ENCODE measurements at places on chromosomes 11 and 22. TPM values are rescaled to one million over a fixed set of nuclear protein-coding genes. Genes with fewer than 3 reads are reported as not detected.
A peak's percentile ranks its signal among the peaks of the same experiment; 100 is the strongest.

DNA sequence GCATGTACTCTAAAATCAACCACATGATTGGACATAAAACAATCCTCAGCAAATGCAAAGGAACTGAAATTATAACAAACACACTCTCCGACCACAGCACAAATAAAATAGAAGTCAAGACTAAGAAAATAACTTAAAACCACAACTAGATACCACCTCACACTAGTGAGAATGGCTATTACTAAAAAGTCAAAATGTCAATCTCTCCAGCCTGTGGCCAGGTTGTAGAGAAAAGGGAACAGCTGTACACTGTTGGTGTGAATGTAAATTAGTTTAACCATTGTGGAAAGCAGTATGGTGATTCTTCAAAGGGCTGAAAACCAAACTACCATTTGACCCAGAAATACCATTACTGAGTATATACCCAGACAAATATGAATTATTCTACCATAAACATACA, 1025.7 kb upstream of the TENM4 start:
- no peak for DNase-seq

GRCh38 chr11:62546929-62547625, 471 bp upstream of the AHNAK start:
- no peak for DNase-seq

FGF4 gene
- total RNA-seq = not detected

DNA sequence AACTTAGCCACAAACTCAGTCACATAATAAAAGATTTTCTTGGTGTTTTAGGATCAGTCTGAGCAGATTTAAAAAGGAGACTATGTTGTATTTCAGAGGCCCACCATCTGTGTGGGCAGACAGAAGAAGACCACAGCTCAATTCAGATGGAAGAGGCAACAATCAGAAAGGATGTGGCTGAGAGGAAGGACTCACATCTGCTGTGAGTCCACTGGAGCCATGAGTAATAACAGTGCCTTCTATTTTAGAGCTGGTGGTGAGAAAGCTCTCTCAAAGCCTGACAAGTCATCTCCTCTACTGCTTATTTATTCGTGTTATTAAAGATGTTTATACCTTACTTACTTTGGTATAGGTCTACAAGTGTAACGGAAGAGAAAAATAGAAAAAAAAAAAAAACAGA, 357.2 kb downstream of the OPCML start:
- DNase-seq = no peak

GRCh38 chr22:19644314-19645223, 69.7 kb upstream of the SEPTIN5 start:
- DNase-seq = no peak

DNA sequence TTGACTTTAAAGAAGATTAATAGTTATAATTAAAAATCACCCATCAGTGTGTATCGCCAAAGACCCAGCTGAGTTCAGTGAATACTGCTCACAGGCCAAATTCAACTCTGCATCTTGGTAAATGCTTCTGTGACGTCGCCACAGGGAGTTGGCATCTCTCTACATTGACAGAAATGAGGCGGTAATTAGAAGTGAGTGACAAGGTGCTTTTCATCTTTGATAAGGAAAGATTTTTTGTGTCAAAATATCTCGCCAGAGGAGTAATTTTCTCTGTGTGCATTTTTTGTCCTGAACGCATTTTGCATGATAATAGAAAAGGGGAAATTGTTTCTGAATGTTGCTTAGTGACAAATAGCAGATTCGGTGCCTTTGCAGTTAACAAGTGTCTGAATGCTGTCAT, 345.8 kb downstream of the CNTN5 start:
- no peak for DNase-seq

DNA sequence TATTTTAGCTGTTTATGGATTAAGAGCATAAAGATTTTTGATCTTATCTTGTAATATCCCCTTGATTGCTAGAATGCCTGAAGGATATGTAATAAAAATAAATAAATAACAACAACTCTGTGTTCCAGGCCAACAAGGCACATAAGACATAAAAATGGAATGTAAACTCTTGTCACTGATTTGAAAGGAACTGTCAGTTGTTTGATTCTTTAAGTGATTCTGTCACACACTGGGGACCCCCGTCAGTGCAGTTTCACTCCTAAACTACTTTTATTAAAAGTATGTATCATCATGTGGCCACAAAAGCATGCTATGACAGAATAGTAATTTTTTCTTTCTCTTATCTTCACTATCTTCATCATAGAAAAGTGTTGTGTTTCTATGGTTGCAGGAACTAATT, 572.4 kb downstream of the CNTN5 start:
- DNase-seq = no peak

DNA sequence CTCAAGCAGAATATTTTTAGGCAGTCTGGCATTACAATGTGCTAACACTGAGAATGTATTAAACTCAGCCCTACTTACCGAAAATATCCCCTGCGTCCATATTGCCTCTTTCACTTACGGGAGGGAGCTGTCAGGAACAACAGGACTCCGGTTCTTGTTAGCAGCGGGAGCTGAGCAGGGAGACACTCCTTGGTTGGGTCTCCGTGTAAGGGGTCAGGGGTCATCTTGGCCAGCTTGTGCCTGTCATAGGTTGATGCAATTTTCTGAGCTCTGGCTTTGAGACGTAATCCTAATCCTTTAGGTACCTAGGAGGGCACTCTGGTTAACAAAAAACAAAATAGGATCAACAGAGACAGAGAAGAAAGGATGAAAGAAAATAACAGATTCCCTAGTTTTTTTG, 1477.2 kb downstream of the BRD1 start:
- DNase-seq = no peak

UEVLD gene
- 37.6 TPM for total RNA-seq

CHADL gene
- 1.8 TPM for total RNA-seq

DNA sequence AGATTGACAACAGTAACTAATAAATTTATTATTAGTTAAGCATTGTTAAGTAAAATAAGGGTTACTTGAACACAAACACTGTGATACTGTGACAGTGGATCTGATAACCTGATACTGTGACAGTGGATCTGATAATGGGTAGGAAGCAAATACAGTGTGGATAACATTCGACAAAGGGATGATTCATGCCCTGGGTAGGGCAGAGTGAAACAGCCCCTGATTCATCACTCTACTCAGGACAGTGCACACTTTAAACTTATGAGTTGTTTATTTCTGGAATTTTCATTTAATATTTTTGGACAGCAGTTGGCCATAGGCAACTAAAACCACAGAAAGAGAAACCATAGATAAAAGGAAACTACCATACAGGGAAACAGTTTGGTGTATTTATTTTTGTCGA, 60.8 kb upstream of the CTSC start:
- no peak for DNase-seq

GRCh38 chr11:86749376-86749775, 51.0 kb upstream of the PRSS23 start:
- DNase-seq = no peak

EHF gene
- total RNA-seq = 79.8 TPM

DNA sequence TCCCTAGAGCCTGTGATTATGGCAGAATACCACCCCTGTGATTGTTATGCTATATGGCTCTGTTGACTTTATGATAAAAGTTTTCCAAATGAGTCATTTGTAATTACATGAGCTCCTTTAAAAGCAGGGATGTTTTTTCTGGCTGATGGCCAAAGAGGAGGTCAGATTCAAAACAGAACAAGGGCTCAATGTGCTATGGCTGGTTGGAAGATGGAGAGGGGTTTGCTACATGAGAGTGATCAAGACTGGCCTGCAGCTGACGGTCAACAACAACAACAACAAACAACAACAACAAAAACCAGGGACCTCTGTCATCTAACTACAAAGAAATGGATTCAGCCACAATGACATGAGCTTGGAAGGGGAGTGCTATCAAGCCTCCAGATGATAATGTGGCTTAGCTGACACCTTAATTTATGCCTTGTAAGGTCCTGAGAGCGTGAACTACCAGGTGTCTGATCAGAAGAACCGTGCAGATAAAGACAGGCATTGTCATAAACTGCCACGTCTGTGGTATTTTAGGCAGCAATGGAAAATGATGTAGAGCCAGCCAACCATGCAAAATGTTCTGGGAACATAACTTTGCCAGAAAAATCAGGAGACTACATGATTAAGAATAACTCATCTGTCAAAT, 47.2 kb downstream of the PIWIL3 start:
- peak; percentile 85 for DNase-seq

GRCh38 chr11:30128269-30128932, 102.4 kb upstream of the FSHB start:
- no peak for DNase-seq

- DNase-seq = no peak
Observed at GRCh38 chr11:121634889-121635288, 182.1 kb upstream of the SORL1-AS1 start.

DNA sequence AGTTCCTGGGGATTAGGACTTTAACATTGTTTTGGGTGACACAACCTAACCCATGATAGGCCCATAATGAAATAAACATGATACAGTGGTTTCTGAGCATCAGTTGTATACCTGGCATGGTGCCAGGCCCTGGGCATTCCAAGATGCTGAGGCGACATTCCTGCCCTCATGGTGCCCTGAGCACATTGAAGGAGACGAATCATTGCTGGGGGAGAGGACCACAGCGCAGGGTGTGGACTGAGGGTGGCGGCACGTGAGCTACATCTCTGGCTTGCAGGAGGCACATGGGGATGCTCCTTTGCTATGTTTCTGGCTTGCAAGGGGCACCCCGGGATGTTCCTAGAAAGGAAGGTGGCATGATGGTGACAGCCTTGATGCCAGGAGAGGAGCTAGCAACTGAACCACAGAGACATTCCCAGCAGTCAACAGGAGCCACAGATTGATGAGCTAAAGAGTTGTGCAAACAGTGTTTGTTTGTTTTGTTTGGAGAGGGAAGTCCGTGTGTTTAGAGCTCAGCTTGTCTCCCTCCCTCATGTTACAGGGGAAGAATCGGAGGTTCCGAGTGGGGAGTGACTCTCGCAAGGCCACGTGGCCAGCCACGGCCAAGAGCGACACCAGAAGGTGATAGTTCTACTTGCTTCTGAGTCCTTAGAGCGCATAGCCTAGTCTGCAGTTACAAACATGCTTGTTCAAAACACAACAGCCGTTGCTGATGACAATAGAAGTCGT, 106.4 kb downstream of the MIAT start:
- no peak for DNase-seq

DNA sequence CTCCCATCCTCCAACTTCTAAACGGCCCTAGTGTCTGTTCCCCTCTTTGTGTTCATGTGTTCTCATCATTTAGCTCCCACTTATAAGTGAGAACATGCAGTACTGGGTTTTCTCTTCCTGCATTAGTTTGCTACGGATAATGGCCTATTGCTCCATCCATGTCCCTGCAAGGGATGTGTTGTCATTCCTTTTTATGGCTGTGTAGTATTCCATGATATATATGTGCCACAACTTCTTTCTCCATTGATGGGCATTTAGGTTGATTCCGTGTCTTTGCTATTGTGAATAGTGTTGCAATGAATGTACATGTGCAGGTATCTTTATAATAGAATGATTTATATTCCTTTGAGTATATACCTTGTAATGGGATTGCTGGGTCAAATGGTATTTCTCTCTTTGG, 5.6 kb upstream of the SMIM38 start:
- DNase-seq = no peak

ADORA2A gene
- total RNA-seq = 3.6 TPM

DNA sequence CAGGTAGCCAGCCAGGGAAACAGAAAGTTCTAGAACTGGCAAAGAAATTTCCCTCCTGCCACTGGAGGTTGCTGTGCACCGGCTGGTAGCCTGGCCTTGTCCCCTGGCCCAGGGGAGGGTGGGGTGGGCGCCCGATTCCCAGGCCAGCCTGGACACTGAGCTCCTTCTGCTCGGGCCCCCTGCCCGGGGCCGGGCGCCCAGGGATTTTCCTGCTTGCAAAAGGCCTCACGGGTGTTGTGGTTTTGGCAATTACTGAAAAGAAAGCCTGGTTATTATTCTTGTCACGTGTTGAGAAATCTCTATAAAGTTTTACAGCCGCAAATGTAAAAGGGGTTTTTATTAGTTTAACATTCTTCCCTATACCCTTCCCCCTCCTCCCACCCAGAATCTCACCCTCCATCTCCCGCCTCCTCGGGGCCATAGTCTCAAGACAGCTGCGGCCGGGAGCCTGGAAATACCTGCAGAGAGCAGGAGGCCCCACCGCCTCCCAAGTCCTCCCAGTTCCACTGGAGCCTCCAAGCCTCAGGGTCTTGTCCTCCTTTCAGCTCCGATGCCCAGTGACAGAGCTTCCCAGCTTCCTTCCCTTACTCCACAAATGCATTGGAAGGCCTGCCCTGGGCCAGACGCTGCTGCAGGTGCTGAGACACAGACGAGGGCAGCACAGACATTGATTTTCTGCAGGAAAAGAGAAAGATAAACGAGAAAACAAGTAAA, 1515.6 kb downstream of the TBC1D22A start:
- DNase-seq = peak; percentile 48

DNA sequence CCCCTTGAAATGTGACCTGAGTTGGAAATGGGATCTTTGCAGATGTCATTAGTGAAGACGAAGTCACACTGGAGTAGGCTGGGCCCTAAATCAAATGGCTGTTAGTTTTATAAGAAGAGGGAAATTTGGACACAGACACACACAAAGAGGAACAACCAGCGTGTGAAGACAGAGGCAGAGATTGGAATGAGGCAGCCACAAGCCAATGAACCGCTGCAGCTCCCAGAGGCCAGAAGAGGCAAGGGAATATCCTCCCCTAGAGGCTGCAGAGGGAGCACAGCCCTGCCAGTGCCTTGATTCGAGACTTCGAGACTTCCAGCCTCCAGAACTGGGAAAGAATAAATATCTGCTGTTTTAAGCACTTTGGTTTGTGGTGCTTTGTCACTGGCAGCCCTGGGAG, 484.5 kb downstream of the MN1 start:
- DNase-seq = no peak

- no peak for DNase-seq
Observed at GRCh38 chr22:17981497-17981896, 42.9 kb downstream of the MICAL3 start.

KMT2A gene
- 82.4 TPM for total RNA-seq

- DNase-seq = no peak
Observed at GRCh38 chr22:34534101-34534500, 531.9 kb upstream of the ISX start.

- DNase-seq = no peak
Observed at GRCh38 chr22:22815397-22816170, 72.0 kb upstream of the IGLL5 start.

- DNase-seq = no peak
Observed at GRCh38 chr11:93560199-93560932, 17.2 kb upstream of the SMCO4 start.

GRCh38 chr11:119338318-119338890, 2.3 kb downstream of the C1QTNF5 start:
- DNase-seq = peak; percentile 77

- DNase-seq = no peak
Observed at GRCh38 chr11:3204141-3205015, 14.2 kb downstream of the MRGPRG start.

OR2AG2 gene
- 0.26 TPM for total RNA-seq

- DNase-seq = no peak
Observed at GRCh38 chr22:29314537-29315285, 786 bp downstream of the RASL10A start.

OTOG gene
- total RNA-seq = 0.05 TPM

LYVE1 gene
- total RNA-seq = 141 TPM
